ENCODE measurements at places on chromosomes 3 and 15.

GRCh38 chr3:163971861-163972260, 1106.4 kb downstream of the SI start:
- no peak for DNase-seq

GRCh38 chr15:89631902-89632264, 23.4 kb downstream of the KIF7 start:
- DNase-seq: no peak

GRCh38 chr3:192253138-192253887, 474.0 kb downstream of the FGF12 start:
- no peak for DNase-seq

DNA sequence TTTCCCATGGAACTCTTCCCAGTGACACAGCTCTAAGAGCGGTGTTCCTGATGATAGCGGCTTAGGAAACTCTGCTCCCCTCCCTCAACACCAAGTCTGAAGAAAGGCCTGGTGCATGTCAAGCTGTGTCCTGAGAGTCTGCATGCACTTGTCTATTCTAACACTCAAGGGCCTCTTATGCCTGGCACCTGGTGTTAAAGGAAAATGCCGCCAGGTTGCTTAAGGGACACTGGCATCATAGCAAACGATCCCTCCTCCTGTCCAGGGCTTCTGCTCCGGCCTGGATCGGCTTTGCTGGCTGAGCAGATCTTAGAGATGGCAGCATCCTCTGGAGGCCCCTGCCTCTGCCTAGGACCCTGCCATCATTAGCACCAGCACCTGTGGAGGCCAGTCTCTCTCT, 121.7 kb downstream of the MEGF11 start:
- no peak for DNase-seq

- DNase-seq: no peak
Observed at GRCh38 chr3:56823984-56824703, 22.4 kb upstream of the ARHGEF3 start.

DNA sequence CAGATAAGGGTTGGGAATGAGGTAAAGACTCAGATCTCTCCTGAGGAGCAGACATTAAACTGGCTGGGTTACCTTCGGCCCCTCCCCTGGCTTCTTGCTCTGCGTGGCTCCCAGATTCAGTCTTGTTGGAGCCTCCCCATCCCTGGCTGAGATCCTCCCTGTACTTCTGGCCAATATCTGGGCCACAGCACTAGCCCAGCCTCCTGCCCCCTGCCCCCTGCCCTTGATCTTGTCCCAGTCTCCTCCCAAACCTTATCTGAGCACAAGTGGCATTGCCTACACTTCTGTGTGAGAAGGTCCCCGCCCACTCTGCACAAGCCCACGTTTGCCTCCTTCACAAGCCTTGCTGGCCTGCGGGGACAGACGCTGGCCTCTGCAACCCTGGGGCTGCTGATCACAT, 16.8 kb downstream of the PLA2G4F start:
- DNase-seq: no peak

- DNase-seq: no peak
Observed at GRCh38 chr3:43755516-43756200, 64.9 kb downstream of the ABHD5 start.

DNA sequence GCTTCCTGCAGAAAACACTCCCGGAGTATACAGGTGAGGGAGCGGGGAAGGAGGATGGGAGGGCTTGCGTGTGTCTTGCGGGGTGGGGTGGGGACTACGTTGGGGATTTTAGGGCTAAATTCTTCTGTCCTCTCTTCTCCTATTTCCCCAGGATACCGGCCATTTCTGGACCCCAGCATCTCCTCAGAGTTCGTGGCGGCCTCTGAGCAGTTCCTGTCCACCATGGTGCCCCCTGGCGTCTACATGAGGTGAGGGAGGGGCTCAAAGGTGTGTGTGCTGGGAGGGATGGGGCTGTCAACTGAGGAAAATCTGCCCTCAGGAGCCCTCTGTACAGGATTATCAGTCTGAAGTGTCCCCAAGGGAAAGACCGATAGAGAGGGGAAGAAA, 6.6 kb downstream of the DUOX1 start:
- DNase-seq: no peak

GRCh38 chr3:169562988-169563774, 100.3 kb downstream of the MECOM start:
- DNase-seq: no peak

GRCh38 chr3:27356976-27357375, 12.2 kb downstream of the NEK10 start:
- no peak for DNase-seq

DNA sequence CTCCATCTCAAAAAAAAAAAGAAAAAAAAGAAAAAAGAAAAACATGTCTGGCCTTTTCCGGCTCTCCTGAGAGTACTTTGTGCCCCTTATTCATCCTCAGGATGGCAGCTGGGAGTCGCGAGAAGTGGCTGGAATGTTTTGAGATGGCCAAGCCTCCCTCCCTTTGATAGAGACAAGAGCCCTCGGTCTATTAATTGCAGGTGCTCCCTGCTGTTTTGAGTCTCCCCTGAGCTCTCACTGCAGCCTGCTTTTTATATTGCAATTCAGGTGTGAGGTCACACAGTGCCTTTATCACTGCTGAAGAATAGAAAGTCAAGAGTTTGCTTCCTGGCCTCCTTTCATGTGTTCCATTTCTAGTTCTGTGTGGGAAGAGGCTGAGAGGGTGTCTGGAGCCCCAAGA, 10.9 kb downstream of the CA12 start:
- DNase-seq: no peak

GRCh38 chr3:64329037-64329436, 103.8 kb upstream of the PRICKLE2 start:
- DNase-seq: no peak

- DNase-seq: no peak
Observed at GRCh38 chr3:48015431-48016180, 610 bp downstream of the MAP4 start.

GRCh38 chr3:19596408-19596807, 337.6 kb downstream of the EFHB start:
- no peak for DNase-seq

GRCh38 chr3:171935261-171936123, 92.3 kb downstream of the TMEM212 start:
- DNase-seq: no peak

DNA sequence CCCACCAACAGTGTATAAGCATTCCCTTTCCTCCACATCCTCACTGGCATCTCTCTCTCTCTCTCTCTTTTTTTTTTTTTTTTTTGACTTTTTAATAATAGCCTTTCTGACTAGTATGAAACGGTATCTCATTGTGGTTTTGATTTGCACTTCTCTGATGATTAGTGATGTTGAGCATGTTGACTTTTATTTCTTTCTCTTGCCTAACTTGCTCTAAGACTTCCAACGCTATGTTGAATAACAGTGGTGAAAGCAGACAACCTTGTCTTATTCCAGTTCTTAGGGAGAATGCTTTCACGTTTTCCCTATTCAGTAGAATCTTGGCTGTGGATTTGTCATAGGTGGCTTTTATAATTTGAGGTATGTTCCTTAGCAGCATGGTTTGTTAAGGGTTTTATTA, 249.4 kb upstream of the MDFIC2 start:
- DNase-seq: peak; percentile 6

DNA sequence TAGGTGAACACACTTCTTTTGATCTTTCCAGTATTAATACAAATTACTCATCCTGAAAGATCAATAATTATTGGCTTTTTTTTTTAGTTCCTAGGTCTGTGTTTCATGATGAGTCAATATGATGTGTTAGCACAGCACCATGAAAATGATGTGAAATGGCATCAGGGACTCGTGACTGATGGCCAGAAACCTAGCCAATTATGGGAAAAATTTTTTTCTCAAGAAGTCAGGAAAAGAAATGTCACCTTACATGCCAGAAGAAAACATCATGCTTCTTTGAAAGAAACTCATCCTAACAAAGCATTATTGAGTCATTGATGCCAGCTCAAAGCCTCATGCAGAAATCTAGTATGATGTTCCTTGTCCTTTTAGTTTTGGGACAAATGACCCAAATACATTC, 468.3 kb upstream of the CBLB start:
- DNase-seq: no peak

DNA sequence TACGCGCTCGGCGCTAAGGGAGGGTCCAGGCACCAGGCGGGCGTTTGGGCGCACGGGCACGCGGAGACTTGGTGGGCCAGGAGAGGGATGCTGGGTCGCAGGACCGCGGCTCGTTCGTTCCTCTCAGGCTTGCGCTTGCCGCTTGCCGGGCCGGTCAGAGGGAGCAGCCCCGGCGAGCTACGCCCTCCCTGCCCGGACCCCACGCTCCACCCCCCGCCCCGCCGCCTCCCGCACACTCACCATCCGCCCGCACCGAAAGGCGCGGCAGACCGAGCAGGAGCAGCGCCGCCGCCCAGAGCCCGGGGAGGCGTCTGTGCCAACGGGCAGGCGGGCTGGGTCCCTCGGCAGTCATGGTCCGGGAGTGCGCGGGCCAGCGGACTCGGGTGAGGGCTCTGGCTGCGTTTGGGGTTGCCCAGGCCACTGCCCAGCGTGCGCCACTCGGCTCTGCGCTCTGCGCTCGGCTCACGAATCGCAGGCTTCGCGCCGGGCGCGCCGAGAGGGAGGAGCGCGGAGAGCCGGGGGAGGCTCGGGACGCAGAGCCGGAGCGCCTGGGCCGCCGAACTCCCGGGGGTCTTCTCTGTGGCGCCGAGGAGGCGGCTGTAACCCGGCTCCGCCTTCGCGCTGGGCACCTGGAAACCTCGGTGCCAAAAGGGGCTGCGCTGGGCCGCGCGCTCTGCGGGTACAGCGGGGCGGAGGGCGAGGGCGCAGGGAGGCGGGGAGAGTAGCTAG, at the start of gene SUSD5:
TSS of gene SUSD5 (minus strand) at position 365 of the 729 bp plus-strand sequence. CDS start at position 352, 13 bp downstream.
- no peak for DNase-seq

GRCh38 chr3:31561891-31562290, 29.2 kb downstream of the STT3B start:
- no peak for DNase-seq

- DNase-seq: no peak
Observed at GRCh38 chr15:80444680-80445251, 40.6 kb downstream of the ARNT2 start.

GRCh38 chr15:30023798-30024295, 58.9 kb upstream of the GOLGA8J start:
- no peak for DNase-seq
